Peyer's patch (tissue), 4 donors: ENCODE measurements at places on chromosomes 2 and 18.

DNA sequence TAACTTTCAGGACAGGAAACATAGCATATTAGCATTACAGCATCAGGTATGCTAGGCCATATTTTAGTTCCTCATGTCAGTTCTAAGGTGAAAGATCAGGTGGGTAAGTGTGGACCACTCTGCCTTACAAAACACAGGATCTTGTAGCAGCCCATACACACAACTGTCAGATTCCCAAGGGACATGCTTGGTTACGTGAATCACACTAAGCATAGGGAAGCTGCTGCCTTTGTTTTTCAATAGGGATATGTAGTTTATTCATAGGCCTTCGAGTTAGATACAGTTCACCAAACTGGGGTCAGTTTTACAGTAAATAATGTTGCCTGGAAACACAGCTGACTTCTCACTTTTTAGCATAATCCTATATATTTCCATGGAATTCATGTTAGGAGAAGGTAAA lies 116.1 kb upstream of the OTX1 start:
- no peak for DNase-seq

GRCh38 chr2:203077451-203077850 lies 62.8 kb downstream of the NBEAL1 start:
- DNase-seq: no peak

DNA sequence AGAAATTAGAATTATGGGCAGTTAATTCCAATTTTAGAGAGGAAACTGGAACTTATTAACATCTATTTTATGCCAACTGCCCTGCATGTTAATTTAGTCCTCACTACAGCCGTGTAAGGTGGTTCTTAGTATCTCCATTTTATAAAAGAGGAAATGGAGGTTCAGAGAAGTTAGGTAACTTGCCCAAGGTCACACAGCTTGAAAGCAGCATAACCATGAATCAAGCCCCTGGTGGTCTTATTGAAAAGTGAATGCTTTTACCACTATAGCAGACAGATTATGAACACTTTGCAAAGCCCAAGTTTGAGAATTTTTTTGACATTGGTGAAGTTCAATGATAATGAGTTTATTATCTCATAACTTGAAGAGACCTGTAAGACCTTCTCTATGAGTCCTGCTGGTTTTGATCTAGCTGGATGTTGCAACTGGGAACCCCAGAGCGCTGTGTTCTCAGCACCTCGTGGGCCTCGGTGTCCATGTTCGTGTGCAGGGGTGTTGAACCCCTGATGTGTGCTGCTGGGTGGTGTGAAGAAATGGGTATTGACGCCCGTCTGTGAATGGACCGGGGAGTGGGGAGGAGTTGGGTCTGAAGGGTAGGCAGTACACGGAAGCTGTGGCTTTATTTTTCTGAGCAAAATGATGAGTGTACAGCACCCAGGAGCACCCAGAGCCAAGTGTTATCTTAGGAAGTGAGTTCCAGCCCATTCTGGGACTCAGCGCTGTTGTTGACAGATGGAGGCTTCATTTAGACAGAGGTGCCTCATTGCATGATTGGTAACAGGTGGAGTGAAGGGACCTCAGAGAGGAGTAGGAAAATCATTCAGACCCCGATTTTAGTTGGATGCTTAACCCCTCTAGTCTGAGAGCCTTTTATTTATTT lies 9.7 kb downstream of the GREB1 start:
- no peak for DNase-seq

DNA sequence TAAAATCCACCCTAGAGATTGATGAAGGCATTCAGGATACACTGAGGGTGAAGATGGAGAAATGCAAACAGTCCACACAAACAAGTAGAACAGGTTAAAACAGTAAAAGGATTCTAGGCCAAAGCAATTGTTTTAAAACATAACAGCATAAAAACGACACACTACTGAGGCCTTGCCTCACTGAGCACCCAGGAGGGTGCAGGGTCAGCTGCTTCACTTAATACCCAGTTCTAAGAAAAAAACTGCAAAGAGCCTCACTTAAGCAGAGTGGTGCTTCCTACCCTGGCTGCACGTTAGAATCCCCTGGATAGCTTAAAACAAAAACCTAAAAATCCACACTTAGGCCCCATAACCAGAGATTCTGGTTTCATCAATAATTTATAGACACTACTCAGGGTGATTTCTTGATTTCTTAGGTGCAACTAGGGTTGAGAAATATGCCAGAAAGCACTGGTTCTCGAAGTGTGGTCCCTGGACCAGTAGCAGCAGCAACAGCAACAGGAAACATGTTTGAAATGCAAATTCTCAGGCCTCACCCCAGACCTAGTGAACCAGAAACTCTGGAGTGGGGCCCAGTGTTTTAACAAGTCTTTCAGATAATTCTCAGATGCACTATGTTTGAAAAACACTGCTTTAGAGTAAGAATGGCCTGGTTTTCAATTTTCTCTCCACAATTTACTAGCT lies 279.1 kb downstream of the ZEB2 start:
- no peak for DNase-seq

DNA sequence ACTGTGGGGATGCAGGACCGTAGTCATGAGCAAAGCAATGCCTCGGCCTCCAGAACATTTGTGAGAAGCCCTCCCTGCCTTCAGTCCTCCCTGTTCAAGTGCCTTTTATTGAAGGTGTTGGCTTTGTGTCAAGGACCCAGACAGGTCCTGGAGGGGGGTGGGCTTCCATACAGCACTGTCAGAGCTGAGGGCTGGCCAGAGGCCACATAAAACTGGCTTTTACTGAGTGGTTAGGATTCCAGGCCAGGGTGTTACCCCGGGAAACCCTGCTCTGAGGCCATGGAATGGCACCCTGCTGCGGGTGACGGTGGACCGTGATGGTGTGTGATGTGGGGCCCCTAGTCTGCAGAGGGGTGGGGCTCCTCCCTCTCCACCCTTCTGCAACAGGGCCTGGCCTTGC lies 41.6 kb downstream of the TOGARAM2 start:
- DNase-seq: no peak

DNA sequence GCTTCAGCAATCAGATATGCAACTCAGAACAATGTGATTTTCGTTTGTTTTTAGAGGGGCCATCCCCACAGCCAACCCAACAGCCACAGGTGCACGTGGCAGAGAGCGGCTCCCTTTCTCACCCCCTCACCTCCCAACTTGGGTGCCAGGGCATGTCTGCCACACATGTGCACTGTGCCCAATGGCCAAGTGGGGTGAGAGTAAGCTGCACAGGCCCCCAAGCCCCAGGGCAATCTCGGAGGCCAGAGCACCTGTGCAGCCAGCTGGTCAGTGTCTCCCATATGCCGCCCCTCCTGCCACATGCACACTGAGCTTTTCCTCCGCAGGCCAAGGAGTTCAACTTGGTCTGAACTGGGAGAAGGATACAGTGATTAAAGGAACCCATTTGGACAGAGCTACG lies 1130.2 kb downstream of the DSC3 start:
- DNase-seq: no peak
